ENCODE measurements at places on chromosomes 3 and 15. TPM values are rescaled to one million over a fixed set of nuclear protein-coding genes. Genes with fewer than 3 reads are reported as not detected.

DNA sequence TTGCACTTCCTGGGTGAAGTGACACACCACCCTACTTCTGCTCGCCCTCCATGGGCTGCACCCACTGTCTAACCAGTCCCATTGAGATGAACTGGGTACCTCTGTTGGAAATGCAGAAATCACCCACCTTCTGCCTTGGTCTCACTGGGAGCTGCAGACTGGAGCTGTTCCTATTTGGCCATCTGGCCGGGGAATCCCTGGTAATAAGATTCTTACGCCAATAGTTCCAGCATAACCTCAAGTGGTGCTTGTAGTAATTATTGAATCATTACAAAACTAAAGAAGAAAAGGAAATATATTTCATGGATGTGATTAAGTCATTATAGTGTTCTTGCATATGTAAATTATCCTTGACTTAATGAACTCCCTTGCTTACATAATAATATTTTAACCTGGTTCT is 841.9 kb downstream of the CADM2 start:
- DNase-seq: no peak

DNA sequence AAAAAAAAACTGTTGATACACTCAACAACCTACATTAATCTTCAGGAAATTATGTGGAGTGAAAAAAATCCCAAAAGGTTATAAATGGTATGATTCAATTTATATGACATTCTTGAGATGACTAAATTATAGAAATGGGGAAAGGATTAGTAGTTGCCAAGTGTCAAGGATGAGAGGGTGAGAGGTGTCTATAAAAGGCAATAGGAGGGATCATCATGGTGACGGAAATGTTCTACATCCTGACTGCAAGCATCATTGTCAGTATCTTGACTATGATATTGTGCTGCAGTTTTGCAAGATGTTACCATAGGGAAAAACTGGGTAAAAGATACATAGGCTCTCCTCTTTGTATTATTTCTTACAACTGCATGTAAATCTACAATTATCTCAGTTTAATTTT is 125.6 kb downstream of the FRMD5 start:
- no peak for DNase-seq

Gene CCR5
- not detected for total RNA-seq

Gene ECE2
- total RNA-seq: not detected

DNA sequence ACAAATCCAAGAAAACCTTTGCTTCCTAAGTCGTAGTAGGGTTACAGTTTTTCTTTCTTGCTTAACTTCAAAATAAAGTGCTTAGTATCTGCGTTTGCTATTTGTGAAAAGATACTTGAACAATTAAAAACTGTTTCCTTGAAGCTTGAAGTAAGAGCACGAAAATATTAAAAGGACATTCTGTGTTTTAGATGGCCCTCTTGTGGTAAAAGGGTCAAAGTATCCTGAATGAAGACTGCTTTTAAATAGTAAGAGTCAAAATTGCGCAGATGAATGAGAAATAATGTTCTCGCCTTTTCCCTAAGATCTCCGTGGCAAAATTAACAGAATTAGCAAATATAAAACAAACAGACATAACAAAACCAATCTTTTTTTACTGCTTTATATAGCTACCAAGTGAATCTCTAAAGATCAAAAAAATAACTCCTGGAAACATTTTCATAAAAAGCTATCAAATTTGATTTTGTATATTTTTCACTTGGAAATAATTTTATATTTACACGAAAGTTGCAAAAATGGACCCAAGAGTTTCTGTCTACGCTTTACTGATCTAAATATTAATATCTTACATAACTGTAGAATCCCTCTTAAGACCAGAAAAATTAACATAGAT is 175.4 kb downstream of the MBNL1 start:
- peak; percentile 80 for DNase-seq

GRCh38 chr3:16305111-16305541 is 40.1 kb downstream of the OXNAD1 start:
- DNase-seq: no peak

Gene DNAH1
- 5.8 TPM for total RNA-seq

DNA sequence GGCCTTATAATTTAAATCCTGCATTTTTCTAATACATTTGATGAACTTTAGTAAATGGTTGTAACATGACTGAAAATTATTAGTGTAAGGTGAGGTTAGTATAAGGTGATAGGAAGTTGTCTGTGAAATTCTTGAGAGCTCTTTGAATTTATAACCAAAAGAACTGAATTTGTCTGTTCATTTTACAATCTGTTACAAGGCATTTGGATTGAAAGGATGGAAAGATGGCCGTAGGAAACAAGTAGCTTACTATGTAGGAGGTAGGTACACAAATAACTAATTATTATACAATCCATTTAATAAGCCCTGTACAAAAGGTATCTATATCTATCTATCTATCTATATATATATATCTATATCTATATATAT is 6.6 kb downstream of the DIPK2A start:
- no peak for DNase-seq

DNA sequence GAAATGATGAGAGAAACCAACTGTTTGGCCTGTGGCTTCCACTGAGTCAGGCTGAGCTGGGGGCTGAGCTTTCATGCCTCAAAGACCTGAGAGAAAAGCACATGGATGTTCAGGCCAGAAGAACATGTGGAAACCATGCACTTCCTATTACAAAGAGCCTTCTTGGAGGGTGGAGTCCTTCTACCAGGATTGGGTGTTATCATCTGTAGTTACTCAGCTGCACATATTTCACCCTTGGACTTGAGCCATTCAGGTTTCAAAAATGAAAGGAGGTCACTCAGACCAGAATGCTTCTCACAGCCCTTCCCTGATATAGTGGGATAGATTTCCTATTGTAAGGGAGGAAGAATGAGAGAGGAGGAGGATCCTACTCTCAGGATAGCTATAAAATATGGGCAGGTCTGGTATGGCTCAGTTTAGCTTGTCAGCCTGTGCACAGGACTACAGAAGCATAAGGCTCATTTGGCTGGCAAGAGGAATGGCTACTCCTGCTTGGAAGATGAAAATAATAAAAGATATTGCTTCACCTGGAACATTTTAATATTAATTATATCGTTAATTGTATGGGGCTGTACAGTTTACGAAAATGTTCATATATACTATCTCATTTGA is 173.6 kb upstream of the TMC3 start:
- no peak for DNase-seq

DNA sequence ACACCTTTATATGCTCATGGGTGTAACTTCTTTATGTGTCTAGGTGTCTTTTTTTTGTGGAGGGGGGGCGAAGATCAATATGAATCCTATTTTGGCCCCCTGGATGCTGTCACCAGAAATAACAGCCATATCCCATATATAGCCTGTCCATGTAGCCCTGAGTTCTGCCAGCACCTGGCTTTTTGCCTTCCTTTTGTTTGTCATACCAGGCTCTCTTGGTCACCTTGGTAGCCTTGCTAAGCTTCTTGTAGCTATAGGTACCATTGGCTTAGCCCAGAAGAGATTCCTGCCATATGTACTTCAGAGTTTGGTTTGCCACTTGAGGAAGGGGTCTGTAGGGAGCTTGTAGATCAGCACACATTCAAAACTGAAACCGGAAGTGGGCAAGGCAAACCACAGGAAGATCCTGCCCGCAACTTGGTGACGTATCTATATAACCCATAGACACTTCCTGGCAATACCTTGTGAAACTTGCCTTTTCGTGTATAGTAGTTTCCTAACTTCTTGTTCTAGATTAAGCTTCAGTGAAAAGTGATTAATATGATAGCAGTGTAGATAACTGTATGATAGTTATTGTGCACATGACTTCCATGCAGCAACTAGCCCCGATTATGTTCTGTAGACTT is 11.9 kb downstream of the RASA2 start:
- no peak for DNase-seq

Gene CNTN3
- total RNA-seq: not detected

- DNase-seq: no peak
These were observed 611.3 kb downstream of the SI start for GRCh38 chr3:164467007-164467406.

DNA sequence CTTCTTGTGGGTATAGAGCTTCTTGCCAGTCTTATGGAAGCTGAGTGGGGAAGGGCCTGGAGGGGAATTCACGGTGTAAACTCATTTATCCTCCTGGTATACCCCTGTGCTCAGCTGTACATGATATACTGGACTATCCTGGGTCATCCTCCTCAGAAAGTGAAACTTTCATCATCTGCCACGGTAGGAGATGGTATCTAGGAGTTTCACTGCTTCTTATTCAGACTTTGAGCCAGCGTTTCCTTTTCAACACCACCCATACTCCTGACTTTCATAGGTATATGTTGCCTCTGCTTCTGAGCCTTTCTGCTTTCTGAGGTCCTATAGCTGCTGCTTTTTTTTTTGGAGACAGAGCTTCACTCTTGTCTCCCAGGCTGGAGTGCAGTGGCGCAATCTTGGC is 15.6 kb downstream of the SENP5 start:
- DNase-seq: no peak

DNA sequence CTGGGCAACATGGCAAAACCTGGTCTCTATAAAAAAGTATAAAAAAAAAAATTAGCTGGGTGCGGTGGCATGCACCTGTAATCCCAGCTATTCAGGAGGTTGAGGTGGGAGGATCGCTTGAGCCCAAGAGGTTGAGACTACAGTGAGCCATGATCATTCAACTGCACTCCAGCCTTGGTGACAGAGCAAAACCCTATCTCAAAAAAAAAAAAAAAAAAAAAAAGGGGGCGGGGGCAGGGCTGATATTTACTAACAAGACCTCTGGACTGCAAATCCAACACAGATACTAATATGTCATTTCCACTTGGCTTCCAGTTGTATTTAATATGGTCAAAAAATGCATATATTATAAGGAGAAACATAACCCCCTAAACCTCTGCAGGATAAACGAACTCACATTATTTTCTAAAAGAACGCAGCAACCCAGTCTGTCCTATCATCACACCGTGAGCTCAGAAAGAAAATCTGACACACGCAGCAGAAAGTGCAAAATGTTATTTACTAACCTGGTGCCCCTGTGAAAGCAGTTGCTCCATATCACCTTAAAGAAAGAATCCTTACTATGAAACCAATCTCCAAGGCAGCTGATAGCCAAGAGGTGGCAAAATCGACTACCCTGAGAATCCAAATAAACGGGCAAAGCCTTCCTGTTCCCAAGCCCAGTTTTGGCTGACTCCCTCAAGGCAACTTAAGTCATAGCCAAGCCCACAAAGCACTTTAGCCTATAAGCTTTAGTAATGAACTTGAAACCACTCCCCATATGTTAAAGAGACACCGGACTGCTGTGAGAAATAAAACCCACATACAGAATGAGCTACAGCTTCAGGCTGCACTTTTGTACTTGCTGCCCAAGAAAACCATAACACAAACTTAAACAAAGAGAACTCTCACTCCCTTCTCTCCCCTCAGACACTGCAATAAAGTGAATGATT is 39.3 kb downstream of the PLD1 start:
- DNase-seq: peak; percentile 93

Gene FANCD2OS
- not detected for total RNA-seq

- DNase-seq: peak; percentile 88
These were observed 435.6 kb downstream of the MECOM start for GRCh38 chr3:169227911-169228310.

DNA sequence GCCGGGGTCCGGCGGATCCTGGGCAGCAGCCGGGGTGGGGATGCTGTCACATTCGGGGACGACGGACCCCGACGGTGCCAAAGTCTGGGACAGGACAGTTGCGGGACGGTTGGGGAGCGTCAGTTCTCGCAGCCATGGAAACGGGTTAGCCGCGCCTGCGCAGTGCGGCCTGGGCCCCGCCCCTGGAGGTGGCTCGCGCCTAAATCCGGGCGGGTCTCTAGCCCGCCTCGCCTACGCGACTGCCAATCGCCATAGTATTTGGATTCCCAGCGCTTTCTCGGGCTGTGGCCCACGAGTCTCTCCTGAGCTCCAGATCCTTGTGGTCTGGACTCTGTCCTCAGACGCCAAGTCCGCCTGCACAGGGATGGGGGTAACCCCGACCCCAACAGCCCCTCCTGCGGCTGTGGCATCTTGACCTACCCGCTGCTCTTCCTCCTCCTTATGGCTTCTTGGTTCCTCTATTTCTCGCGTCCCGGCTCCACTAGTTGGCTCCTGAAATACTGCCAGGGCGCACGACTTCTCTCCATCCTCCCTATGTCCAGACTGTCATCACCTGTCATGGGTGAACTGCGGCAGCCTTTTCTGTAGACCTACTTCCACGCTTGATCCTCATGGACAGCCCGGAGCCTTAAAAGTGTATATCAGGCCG is at the start of gene ZMYND10:
Gene ZMYND10, minus strand, starts transcription at position 147 of the 649 bp plus-strand sequence. CDS start 153 bp downstream, outside the sequence.
- no peak for DNase-seq

DNA sequence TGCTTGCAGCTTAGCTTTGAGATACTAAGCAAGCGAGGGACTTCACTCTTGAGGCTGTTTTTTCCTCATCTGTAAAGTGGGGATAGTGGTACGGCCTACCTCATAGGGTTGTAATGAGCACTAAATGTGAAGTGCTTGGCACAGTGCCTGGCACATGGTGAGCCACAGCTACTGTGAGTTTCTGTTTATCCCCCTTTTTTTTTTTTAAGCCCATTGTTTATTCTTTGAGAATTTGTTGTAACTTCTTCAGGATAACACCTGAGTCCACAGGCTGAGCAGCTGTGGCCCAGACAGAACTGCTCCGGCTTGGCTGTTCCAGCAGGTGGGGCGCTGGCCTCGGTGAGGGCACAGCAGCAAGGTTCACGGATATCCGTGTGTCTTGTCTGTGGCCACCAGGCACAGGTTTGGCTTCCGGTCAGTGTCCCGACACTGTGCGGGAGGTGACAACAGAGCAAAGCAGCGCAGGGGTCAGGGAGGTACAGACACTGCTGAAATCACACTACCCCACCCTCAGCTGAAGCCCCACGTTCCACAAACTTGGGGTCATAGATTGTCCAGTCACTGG is 7.3 kb upstream of the ISG20 start:
- no peak for DNase-seq

Gene TMIE
- total RNA-seq: 0.18 TPM

Gene DAZL
- not detected for total RNA-seq

DNA sequence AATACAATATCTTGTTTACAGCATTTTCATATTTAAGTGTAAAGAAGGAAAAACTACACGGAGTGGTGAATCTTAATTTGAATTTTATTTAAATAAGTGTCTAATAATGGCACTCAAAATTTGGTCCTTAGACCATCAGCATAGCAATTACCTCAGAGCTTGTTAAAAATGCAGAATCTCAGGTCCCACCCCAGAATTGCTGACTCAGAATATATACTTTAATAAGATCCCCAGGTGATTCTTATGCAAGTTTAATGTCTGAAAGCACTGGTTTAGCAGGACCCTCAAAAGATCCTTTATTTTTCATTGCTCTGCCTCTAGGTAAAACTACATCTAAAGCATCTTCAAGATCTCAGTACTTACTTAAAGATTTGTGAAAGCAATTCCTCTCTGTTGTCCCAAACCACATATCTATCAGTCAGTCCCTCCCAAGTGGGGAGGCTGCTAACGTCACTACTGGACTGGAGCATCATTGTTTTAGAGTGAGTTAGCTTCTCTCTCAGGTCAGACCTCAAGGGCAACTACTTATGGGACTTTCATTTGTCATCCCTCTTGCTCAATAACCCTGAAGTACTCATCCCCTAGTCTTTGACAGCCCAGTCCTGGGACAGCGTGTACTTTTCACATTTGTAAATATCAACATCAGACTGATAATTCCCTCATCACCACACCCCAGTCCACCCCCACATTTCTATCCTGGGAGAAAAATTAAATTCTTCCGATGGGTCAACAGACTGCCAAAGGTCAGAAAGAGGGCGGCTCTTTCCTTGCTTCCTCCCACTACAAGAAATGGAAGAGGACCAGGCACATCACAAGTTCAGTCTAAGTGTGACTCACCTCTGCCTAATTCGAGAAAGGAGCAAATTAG is 76.7 kb downstream of the CBLB start:
- no peak for DNase-seq

- no peak for DNase-seq
These were observed 190.8 kb downstream of the VGLL3 start for GRCh38 chr3:86800116-86800515.

Gene BUB1B
- 65.6 TPM for total RNA-seq

Gene AADACL2
- not detected for total RNA-seq

- no peak for DNase-seq
These were observed 40.1 kb upstream of the MITF start for GRCh38 chr3:69699183-69699582.
